Pulmonary artery endothelial cell (primary cell): ENCODE measurements at places on chromosomes 2 and 18.

DNA sequence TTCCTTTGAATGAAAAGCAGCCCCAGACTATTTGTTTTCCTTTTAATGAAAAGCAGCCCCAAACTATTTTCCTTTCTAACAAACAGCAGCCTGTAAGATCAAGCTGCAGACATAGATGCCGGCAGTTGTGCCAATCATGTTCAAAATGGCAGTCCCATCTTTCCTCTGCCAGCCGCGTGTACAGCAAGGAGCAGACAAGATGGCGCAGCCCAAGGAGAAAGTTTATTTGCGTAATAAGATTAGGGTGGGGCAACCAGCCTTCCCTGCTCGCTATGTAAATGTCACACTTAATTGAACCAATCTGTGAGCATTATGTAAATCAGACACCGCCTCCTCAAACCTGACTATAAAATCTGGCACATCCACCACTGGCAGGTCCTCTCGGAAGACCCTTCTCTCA is 226.0 kb downstream of the TGIF1 start:
- DNase-seq = no peak

DNA sequence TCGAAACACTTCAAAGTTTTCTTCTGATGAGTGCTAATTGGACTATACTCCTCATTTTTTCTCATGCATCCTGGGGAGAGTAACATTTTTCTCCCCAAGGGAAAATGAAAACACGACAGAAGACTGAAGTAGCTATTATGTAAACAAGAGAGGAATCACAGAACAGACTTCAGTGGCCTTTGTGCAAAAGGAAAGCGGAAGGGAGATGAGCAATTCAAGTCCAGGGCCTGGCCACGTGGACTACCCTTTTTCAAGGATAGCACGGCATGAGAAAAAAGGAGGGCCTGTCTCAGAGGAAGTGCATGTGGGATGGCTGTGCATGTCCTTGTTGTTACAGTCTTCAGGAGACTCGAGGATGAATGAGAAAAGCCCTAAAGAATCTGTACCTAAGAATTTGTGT is 43.8 kb upstream of the KCNE4 start:
- no peak for DNase-seq

DNA sequence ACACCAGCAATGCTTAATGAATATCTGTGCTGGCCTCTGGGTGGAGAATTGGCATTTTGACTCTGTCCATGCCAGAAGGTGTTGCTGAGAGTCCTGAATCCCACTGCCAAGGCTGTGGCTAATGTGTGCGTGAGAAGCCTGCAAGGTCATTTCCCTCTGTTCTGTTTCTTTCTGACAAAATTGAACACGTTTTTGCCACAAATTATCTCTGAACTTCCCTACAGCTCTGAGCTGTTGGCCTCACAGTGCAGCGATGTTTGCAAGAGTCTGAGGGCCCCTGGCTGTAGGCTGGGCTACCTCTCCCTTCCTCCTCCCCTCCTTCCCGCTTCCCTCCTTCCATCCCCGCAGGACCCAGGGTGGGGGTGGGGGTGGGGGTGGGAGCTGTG is 154.1 kb upstream of the HS6ST1 start:
- DNase-seq = no peak

DNA sequence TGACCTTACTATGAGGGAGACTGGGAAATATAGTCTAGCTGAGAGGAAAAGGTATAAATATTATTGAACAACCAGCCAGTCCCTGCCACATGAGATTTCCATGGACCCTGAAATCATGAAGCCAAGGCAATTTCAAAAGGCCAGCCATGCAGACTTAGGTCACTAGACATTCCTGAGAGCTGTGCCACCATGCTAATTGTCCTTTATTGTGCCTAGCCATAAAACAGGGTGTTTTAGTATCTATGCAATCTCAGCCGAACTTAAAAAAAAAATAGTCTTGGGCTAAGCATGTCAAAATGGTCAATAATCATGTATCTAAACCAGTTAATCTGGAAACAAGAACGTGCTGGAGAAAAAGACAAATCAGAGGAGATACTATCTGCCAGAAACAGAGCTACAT is 269.5 kb downstream of the LNPK start:
- no peak for DNase-seq

GRCh38 chr2:217193431-217194340 is 333.8 kb upstream of the TNP1 start:
- DNase-seq = no peak

DNA sequence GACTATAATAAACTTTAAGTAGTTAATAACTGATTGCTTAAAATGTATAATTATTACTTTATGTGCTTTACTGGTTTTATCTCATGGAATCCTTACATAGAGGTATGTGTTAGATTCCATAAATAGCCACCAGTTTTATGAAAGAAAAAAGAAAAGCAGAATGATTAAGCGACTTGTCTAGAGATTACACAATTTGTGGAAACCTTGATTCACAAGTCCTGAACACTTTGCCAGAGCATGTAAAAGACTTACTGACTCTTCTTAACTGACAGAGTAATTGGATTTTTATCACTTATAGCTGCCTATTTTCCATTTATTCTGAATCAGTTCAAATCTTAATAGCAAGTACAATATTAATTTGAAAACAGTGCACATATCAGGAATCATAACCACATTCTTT is 448.7 kb upstream of the NETO1 start:
- no peak for DNase-seq

DNA sequence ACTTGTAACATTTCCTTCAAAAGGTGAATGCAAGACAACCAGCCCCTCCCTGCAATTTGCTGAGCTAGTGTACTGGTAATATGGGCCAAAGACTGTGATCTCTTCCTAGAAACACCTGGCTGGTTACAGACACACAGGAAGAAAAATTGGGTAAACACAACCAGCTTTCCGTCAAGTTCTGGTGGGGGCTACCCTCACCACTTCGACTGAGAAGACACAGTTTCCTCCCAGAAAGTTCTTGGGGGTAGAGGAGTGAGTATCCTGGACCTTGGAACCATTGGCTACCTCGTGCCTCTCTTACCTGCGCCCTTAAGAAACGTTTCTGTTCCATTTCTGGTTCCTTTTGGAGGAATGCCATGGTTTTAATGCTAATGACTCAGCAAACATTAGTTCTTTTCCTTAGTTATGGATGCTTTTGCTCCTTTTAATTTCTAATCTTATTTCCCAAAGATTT is 120.9 kb upstream of the DLX2 start:
- DNase-seq = no peak

GRCh38 chr2:27088634-27089033 is 2.1 kb downstream of the KHK start:
- DNase-seq = no peak

DNA sequence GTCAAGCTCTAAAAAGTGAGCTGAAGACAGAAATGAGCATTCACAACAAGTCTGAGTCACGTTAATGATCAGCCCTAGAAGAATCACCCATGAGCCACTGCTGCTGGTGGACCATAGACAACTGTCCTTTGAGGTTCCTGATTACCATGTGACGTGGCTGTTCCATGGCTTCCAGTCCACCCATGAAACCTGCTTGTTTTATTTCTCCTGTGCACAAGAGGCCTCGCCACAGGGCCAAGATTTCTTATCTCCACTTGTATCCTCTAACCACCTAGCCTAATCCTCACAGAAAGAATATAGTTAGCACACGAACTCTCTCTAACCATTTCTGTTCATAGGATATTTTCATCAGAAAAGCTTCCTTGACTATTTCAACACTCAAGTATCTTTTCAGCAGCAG is 242.7 kb downstream of the MREG start:
- DNase-seq = no peak

- no peak for DNase-seq
Observed at GRCh38 chr2:2830576-2830975, 499.5 kb upstream of the MYT1L start.

DNA sequence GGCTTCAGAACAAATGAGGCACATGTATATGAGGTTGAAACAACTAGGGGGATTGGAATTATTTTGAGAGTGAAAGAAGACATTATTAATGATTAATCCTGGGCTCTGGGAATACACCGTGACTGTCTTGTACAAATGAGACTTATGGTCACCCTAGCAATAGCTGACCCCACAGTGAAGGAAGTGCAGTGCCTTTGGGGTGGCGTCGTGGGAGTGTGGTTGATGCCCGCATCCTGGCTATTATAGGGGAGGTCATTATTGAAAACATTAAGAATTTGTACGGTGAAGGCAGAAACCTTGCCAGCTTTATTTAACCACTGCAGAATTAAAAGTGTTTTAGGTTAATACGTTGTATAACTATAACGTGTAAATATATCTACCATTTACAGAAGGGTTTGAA is 296.7 kb downstream of the CYRIA start:
- no peak for DNase-seq
